ENCODE measurements at places on chromosomes 1 and 21. TPM values are rescaled to one million over a fixed set of nuclear protein-coding genes. Genes with fewer than 3 reads are reported as not detected.

- no peak overlapping the region for H3K27ac ChIP-seq
- no peaks in the 10 kb centered on the region for H3K27me3 ChIP-seq
- H3K36me3 ChIP-seq: no peaks in the 10 kb centered on the region
- no peak overlapping the region for H3K4me3 ChIP-seq
- H3K4me1 ChIP-seq: peaks cover 8% of the 10 kb centered on the region
Observed at GRCh38 chr21:41873005-41873404, 6.1 kb downstream of the PRDM15 start.

DNA sequence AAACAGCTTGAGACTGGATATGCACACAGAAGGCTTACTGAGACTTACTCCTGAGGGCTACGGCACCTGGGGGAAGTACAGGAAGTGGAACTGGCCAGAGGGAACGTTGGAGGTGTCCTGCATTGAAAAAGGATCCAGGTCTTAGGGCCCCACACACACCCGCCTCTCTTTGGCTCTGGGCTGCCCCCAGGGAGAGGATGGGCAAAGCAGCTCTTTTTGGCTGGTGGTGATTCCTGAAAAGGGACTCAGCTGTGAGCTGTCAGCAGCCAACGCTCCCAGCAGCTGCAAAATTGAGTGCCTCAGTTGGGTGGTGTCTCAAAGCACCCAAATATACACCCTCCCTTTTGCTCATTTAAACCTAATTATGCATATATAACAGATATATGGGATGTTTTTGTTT, 213.2 kb downstream of the TNR start:
- no peak for DNase-seq
- no peaks in the 10 kb centered on the region for H3K27me3 ChIP-seq
- no peak overlapping the region for H3K4me3 ChIP-seq
- H3K27ac ChIP-seq: no peak overlapping the region
- no peaks in the 10 kb centered on the region for H3K36me3 ChIP-seq

- H3K4me1 ChIP-seq: no peaks in the 10 kb centered on the region
- DNase-seq: no peak
- H3K27me3 ChIP-seq: peaks cover 40% of the 10 kb centered on the region
Observed at GRCh38 chr1:1593834-1594601, 5.9 kb downstream of the FNDC10 start.

Gene OR4F29
- not detected for total RNA-seq

Gene CYP4X1
- total RNA-seq: 0.38 TPM

Gene MMEL1
- 0.77 TPM for total RNA-seq

- peak overlapping the region; percentile 53 for H3K27ac ChIP-seq
- no peak overlapping the region for H3K4me3 ChIP-seq
- H3K27me3 ChIP-seq: no peaks in the 10 kb centered on the region
- H3K36me3 ChIP-seq: no peaks in the 10 kb centered on the region
- peaks cover 8% of the 10 kb centered on the region for H3K4me1 ChIP-seq
- no peak for DNase-seq
Observed at GRCh38 chr1:224211206-224211962, 28.3 kb downstream of the DEGS1 start.

- no peak for DNase-seq
- peaks cover 21% of the 10 kb centered on the region for H3K27me3 ChIP-seq
- no peaks in the 10 kb centered on the region for H3K36me3 ChIP-seq
- H3K4me3 ChIP-seq: no peak overlapping the region
- H3K4me1 ChIP-seq: no peaks in the 10 kb centered on the region
Observed at GRCh38 chr1:44390277-44390676, 14.8 kb upstream of the RNF220 start.

Gene AKNAD1
- total RNA-seq: not detected

Data from heart right ventricle (tissue), 16 donors.